ENCODE measurements at places on chromosomes 5 and 9.
A peak's percentile ranks its signal among the peaks of the same experiment; 100 is the strongest.

DNA sequence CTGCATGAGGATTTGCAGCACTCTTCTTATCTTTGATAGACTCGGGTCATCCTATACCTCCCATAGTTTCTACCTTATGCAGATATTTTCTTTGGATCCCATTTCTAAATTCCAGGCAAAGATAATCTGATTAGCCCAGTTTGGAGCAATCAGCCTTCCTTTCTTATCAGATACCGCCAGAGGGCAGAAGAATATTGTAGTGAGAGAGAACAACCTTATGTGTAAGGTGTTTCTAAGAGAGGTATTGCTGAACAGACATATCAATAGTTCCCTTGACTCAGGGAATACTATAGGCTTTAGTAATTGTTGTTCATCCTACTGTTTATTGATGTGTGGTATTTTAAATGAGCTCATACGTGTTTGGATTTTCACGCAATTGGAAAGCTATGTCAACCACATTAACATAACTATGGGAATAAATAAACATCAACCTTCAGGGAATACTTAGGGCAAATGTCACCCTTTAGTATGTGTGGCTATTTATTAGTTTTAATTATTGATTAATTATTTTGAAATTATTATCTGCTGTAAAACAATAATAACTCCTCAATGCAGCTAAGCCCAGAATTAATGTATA is 1435.2 kb upstream of the CDH9 start:
- peak; percentile 3 for DNase-seq

- DNase-seq, result no peak
These were observed 772.1 kb upstream of the DMAC1 start for GRCh38 chr9:8571643-8572042.

- DNase-seq, result no peak
These were observed 301.0 kb upstream of the VLDLR start for GRCh38 chr9:2320632-2321031.

DNA sequence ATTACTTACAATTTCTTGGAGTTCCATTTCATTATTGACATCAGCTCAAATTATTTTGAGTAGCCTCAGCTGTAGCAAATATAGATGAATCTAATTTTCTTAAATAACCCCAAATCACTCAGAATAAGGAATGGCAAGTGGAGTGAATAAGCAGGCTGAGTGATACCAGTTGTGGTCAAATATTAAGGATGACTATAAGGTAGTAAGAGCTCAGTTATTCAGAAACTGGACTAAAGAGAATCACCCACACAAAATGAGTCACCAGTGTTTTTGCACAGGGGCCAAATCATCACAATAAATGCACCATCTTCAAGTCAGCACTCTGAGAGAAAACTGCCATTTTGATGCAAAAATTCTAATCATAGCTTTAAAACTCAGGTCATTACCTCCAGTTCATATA is 128.9 kb upstream of the TARS1 start:
- DNase-seq, result peak; percentile 91

DNA sequence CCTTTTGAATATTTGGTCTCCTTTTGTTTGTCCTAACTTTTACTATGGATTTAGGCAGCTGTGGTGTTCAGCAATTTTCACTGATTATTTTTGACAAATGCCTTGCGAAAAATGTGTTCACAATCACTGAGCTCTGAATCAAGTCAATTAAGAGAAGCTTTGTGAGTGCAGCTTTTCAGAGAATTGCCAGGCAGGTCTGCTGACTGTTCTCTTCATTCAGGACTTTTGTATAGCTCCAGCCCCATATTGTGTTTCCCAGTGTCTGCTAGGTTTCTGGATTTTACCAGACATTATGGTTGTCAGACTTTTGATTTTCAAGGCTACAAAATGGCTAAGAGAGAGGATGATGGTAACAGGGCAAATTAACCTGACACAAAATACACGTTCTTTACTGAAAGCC is 1055.9 kb downstream of the CDH18 start:
- no peak for DNase-seq

- DNase-seq, result peak; percentile 38
These were observed 14.7 kb upstream of the MLLT3 start for GRCh38 chr9:20636888-20637440.

DNA sequence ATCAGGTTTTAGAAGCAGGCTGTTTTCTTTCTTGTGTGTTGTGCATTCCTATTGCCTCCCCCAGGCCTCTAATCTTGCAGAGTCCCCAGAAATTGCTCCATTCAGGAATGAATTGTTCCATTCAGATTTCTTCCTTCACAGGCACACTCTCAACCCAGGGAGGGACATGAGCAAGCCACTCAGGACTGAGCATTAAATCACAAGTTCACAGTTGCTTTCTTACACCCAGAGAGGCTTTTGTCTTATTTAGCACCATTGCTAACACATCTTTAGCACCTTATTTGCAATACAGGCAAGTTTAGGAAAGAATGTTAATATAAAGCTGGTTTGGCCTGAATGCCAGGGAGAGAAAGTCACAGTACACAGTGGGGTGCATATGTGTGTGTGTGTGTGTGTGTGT is 221.4 kb downstream of the RAB3C start:
- DNase-seq, result no peak

- no peak for DNase-seq
These were observed 5.6 kb downstream of the MIGA2 start for GRCh38 chr9:129042016-129042415.

DNA sequence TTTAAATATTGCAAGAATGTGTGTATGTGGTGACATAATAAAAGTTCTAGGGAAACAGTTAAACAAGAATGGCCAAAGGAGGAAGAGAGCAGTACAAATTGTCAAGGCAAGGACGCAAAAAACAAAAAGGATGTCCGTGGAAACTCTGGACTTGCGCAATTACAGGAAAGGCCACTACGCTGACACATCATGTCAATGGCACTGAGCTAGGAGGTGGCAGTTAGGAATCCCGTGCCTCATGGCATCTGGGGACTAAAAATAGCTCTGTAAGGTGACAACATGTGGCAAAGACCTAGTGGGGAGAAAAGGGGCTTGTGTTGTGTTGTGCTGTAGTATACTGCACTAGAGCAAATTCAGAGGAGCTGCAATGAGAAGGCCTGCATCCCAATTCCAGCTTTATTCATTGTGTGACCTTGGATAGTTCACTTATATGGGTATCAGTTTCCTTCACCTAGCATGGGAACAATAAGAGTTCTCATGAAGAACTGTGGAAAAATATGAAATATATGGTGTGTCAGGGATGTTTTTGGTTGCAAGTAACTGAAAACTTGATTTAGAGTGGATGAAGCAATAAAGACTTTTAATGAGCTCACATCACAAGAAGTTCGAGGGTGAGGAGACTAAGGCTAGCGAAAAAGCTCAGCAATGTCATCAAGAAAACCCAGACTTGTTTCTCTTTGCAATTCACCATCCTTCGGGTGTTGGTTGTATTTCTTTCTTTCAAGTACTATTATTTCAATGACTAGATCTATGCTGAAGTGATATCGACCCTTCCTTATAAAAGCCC is 124.1 kb upstream of the STC2 start:
- peak; percentile 85 for DNase-seq

DNA sequence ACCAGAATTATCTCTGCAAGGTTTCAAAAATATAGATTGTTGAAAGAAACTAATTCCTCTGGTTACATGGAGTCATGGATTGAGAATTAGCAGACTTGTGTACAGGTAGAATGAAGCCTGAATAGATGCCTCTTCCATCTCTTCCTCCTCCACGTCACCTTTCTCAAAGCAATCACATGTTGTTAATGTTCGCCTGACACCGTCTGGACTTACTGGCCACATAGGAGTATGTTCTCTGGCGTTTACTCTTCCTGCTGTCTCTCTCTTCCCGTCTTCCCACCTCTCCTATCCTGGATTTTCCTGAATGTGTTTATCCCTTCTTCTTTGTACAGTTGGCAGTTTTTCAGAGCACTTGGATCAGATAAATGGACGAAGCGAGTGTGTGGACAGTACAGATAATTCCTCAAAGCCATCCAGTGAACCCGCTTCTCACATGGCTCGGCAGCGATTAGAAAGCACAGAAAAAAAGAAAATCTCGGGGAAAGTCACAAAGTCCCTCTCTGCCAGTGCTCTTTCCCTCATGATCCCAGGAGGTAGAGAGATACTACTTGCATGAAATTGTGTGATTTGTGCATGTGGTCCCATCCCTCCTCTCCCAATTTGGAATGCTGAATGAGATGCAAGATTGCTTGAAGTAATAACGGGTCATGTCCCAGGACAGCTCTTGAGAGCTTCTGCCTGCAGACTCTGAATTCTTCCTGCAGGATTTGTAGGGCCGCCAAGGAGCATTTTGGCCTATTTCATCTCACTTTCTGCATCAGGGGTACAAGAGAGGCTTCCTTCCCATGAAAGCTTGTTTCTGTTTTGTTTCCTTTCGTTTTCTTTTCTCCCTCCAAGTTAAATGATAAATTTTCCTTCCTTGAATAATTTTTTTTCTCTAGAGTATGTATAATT is 47.3 kb downstream of the CD180 start:
- no peak for DNase-seq
